ENCODE measurements at places on chromosomes 3 and 15. TPM values are rescaled to one million over a fixed set of nuclear protein-coding genes. Genes with fewer than 3 reads are reported as not detected.

DNA sequence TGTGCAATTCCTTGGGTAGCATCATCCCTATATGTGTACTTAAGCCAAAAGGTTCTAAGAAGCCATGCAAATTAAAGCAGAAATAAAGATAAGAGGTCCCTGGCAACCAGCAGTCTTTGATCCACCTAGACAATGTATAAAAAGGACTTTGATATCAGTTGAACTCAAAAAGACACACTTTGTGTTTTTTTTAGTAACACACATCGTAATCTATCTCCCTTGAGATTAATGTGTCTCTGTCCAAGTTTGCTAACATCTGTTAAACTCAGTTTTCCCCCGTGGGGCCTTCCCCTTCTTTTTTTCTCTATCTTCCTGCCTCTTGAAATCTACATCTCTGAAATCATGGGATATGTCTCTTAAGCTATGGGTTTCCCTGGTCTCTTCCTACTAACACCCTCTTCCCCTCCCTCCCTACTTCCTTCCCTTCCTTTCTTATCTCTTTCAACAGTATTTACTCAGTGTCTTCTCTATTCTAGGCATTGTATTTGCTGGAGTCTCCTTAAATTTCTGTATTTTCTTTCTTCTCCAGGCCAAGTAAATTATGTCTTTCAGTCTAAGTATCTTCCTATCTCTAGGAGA is 27.7 kb downstream of the ALDH1A2 start:
- no peaks in the 10 kb centered on the region for H3K36me3 ChIP-seq
- no peaks in the 10 kb centered on the region for H3K4me1 ChIP-seq
- no peak for DNase-seq
- H3K4me3 ChIP-seq, result no peak overlapping the region

GRCh38 chr15:42549032-42549491 is 424 bp downstream of the HAUS2 start:
- no peaks in the 10 kb centered on the region for H3K27me3 ChIP-seq
- H3K4me3 ChIP-seq, result peak overlapping the region; percentile 80
- H3K4me1 ChIP-seq, result peaks cover 38% of the 10 kb centered on the region
- H3K27ac ChIP-seq, result peak overlapping the region; percentile 88
- no peak for DNase-seq

- no peak overlapping the region for H3K4me3 ChIP-seq
- no peaks in the 10 kb centered on the region for H3K4me1 ChIP-seq
- no peak overlapping the region for H3K27ac ChIP-seq
- DNase-seq, result no peak
Measured at GRCh38 chr3:143608966-143609365, 239.3 kb downstream of the SLC9A9 start.

GRCh38 chr3:23710555-23710954 is 95.2 kb upstream of the UBE2E1 start:
- H3K27me3 ChIP-seq, result no peaks in the 10 kb centered on the region
- peak; percentile 66 for DNase-seq
- no peaks in the 10 kb centered on the region for H3K36me3 ChIP-seq
- peaks cover 16% of the 10 kb centered on the region for H3K4me1 ChIP-seq

GRCh38 chr15:65979316-65979715 is 110.0 kb downstream of the RAB11A start:
- no peak overlapping the region for H3K4me3 ChIP-seq
- DNase-seq, result no peak
- H3K36me3 ChIP-seq, result no peaks in the 10 kb centered on the region
- H3K27ac ChIP-seq, result no peak overlapping the region
- no peaks in the 10 kb centered on the region for H3K4me1 ChIP-seq
- no peaks in the 10 kb centered on the region for H3K27me3 ChIP-seq

Gene HIGD1A
- 82.7 TPM for total RNA-seq

- no peak overlapping the region for H3K4me3 ChIP-seq
- no peaks in the 10 kb centered on the region for H3K27me3 ChIP-seq
- H3K4me1 ChIP-seq, result peaks cover 7% of the 10 kb centered on the region
- no peak overlapping the region for H3K27ac ChIP-seq
- DNase-seq, result no peak
Measured at GRCh38 chr15:68209735-68210408, 4.7 kb upstream of the CALML4 start.

- H3K27me3 ChIP-seq, result no peaks in the 10 kb centered on the region
- no peak overlapping the region for H3K27ac ChIP-seq
- DNase-seq, result no peak
- no peak overlapping the region for H3K4me3 ChIP-seq
Measured at GRCh38 chr3:41893977-41894376, 67.9 kb downstream of the ULK4 start.

DNA sequence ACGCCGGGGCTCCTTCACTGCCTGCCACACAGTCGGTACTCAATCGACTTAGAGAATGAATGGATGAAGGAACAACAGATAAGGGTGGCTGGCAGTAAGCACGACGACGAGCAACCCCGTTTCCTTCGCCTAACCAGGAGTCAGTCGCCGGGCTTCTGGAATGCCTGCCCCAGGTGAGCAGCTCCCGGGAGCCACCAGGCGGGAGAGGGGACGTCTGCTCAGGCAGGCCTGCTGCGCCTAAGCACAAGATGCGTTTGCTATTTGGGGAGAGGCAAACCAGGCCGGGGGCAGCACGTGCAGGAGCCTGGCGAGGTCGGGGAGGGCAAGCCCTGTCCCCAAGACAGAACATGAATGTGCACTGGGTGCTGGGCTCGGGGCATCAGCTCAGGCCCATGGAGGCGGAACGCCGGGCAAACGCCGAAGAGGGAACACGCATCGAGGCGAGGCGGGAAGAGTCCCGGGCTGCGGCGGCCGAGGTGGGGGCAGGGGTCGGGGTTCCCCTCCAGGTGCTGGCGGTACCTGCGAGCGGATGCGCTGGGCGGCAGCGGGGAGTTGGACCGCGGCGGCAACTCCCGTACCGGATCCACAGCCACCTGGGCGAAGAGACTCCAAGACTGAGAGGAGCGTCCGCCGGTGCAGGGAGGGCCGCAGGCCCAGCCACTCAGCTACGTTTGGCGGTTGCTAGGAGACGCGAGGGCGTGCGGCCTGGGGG is at the start of gene CFAP92:
CFAP92 (minus strand) TSS at position 616 of the 712 bp plus-strand sequence. CDS start 772 bp downstream, outside the sequence.
- peak; percentile 92 for DNase-seq
- no peaks in the 10 kb centered on the region for H3K36me3 ChIP-seq
- no peaks in the 10 kb centered on the region for H3K27me3 ChIP-seq
- peaks cover 7% of the 10 kb centered on the region for H3K4me1 ChIP-seq
- H3K27ac ChIP-seq, result no peak within 1 kb of the TSS

Gene GALNT15
- 32.4 TPM for total RNA-seq

- H3K27me3 ChIP-seq, result no peaks in the 10 kb centered on the region
- no peak for DNase-seq
- H3K4me3 ChIP-seq, result no peak overlapping the region
- H3K4me1 ChIP-seq, result peaks cover 21% of the 10 kb centered on the region
- H3K36me3 ChIP-seq, result no peaks in the 10 kb centered on the region
Measured at GRCh38 chr3:53023072-53023823, 22.6 kb downstream of the SFMBT1 start.

Gene MORC1
- not detected for total RNA-seq

Gene CFAP100
- not detected for total RNA-seq

GRCh38 chr3:69201658-69202057 is 79.3 kb upstream of the LMOD3 start:
- no peak overlapping the region for H3K27ac ChIP-seq
- no peaks in the 10 kb centered on the region for H3K4me1 ChIP-seq
- DNase-seq, result no peak
- no peaks in the 10 kb centered on the region for H3K27me3 ChIP-seq

GRCh38 chr3:197125636-197126035 is 96.0 kb upstream of the MELTF start:
- H3K27me3 ChIP-seq, result no peaks in the 10 kb centered on the region
- DNase-seq, result no peak
- no peaks in the 10 kb centered on the region for H3K4me1 ChIP-seq

Gene ZIC1
- 3.5 TPM for total RNA-seq

GRCh38 chr3:144463911-144464310 is 492.3 kb downstream of the DIPK2A start:
- H3K4me1 ChIP-seq, result no peaks in the 10 kb centered on the region
- H3K27me3 ChIP-seq, result no peaks in the 10 kb centered on the region
- H3K27ac ChIP-seq, result no peak overlapping the region
- no peak for DNase-seq

DNA sequence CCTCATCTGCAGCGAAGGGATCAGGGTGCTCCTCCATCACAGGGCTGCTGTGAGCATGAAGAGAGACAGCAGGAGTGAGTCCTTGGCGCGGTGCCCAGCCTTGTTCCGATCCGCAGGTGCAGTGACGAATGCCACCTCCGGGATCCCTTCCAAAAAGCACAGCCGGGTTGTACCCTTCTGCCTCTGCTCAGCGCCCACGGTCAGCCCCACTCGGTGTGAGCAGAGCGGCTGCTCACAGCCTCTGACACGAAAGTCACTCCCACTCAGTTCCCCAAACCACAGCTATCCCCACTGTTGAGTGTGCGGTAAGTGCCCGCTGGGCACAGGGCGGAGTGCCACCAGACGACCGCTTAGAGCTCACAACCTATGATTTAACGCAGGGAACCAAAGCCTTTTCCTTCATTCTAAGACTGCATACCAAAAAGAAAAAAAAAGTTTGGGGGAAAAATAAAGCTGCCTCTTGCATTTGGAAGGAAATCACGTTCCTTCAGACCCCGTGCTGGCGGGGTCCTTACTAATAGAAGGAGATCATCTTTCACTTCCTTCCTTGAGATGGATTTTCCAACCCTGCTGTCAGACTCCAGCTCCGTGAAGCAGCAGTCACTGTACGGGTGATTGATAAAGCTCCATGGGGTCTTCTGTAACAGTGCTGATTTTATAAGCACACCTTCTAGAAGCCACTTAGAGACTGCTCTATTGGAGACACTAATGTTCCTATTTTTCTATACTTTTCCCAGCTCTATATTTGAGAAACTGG is 34.7 kb upstream of the TUBGCP5 start:
- H3K4me1 ChIP-seq, result no peaks in the 10 kb centered on the region
- DNase-seq, result no peak
- H3K36me3 ChIP-seq, result no peaks in the 10 kb centered on the region
- H3K4me3 ChIP-seq, result no peak overlapping the region
- H3K27me3 ChIP-seq, result no peaks in the 10 kb centered on the region

Gene P2RY12
- total RNA-seq, result 0.65 TPM

DNA sequence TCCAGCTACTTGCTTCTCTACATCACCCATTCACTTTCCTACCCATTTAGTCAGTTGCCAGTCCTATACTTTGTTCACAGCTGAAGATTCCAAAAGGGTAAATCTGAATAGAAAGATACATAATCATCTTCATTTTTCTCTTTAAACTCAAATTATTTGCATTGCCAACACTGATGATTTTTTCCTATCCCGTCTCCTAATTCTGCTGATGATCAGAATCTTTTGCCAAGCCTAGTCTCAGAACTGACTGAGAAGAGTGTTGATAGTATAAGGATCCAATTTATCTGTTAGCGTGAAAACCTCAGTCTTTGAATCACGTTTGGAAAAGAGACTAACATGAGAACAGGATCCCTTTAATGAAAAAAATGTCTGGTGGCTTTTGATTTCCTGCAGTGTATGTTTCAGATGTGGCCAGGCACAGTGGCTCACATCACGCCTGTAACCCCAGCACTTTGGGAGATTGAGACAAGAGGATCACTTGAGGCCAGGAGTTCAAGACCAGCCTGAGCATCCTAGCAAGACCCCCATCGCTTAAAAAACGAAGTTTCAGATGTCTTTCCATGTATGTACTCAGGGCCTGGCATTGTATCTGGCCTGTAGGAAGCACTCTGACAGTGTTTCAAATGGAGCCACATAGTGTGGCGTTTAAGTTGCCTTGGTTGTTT is 169.4 kb downstream of the KLHL25 start:
- no peak overlapping the region for H3K4me3 ChIP-seq
- peak overlapping the region; percentile 87 for H3K27ac ChIP-seq
- peaks cover 67% of the 10 kb centered on the region for H3K4me1 ChIP-seq
- no peaks in the 10 kb centered on the region for H3K36me3 ChIP-seq
- no peaks in the 10 kb centered on the region for H3K27me3 ChIP-seq

Gene CD96
- total RNA-seq, result not detected

GRCh38 chr3:192875971-192876565 is 41.6 kb downstream of the MB21D2 start:
- H3K4me3 ChIP-seq, result no peak overlapping the region
- no peaks in the 10 kb centered on the region for H3K36me3 ChIP-seq
- no peaks in the 10 kb centered on the region for H3K4me1 ChIP-seq
- no peak for DNase-seq
- H3K27ac ChIP-seq, result no peak overlapping the region
- H3K27me3 ChIP-seq, result no peaks in the 10 kb centered on the region

DNA sequence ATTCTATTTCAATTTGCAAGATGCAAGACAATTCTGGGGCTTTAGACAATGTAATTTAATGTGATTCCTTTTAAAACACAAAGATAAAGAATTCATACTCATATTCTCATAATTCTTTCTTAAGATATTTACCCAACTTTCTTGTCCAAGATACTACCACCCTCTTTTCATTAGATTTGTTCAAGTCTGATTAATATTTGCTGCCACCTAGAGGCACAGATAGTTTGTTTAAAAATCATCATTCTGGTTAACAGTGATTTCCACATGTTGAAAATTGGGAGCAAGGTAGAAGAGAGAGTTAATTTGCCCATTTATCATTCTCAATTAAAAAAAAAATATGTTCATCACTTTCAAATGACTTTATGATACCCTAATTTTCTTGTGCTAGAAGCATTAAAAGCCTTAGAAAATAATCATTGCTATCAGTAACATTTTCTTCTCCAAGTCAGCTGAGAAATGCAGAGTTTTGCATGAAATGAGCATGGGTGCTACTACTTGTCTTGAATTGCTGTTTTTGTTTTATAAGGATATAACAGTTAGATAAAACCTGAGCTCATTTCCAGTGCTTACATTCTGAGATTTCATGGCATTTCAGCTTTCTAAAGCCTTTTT is 11.6 kb downstream of the TAMM41 start:
- no peaks in the 10 kb centered on the region for H3K27me3 ChIP-seq
- H3K36me3 ChIP-seq, result peaks cover 86% of the 10 kb centered on the region
- no peak overlapping the region for H3K27ac ChIP-seq
- no peak overlapping the region for H3K4me3 ChIP-seq
- no peak for DNase-seq

Gene CCDC191
- total RNA-seq, result 0.61 TPM

DNA sequence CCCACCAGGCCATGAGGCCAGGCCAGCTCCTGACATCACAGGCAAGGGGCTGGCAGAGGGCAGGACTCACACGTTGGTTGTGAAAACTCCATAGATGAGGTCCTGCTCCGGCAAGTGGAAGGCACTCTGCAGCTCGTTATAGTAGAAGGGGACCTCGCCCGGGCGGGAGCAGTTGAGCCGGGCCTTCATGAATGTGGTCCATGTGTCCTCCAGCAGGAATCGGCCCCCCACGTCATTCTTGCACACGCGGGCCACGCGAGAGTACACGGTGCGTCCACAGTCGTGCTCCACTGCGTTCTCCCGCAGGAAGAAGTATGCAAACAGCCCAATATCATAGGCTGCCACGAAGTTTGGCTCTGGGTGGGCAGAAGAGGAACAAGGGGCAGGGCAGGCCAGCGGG is 101.2 kb downstream of the SEMA5B start:
- no peaks in the 10 kb centered on the region for H3K36me3 ChIP-seq
- no peak overlapping the region for H3K27ac ChIP-seq
- no peak for DNase-seq
- no peaks in the 10 kb centered on the region for H3K4me1 ChIP-seq
- no peak overlapping the region for H3K4me3 ChIP-seq

Gene PODXL2
- total RNA-seq, result 1.5 TPM

- DNase-seq, result no peak
- H3K4me1 ChIP-seq, result no peaks in the 10 kb centered on the region
- H3K27ac ChIP-seq, result no peak overlapping the region
Measured at GRCh38 chr3:8320711-8321458, 180.7 kb upstream of the LMCD1 start.

Data from psoas muscle (tissue), 8 donors.